ENCODE measurements at places on chromosomes 1 and 21. TPM values are rescaled to one million over a fixed set of nuclear protein-coding genes. Genes with fewer than 3 reads are reported as not detected.

TMEM240 gene
- total RNA-seq, result 0.98 TPM

FCGR3A gene
- 25.2 TPM for total RNA-seq

RYR2 gene
- 0.03 TPM for total RNA-seq

UTS2 gene
- not detected for total RNA-seq

Measured in left lobe of liver (tissue), 2 donors.